ENCODE measurements at places on chromosomes 11 and 22.

DNA sequence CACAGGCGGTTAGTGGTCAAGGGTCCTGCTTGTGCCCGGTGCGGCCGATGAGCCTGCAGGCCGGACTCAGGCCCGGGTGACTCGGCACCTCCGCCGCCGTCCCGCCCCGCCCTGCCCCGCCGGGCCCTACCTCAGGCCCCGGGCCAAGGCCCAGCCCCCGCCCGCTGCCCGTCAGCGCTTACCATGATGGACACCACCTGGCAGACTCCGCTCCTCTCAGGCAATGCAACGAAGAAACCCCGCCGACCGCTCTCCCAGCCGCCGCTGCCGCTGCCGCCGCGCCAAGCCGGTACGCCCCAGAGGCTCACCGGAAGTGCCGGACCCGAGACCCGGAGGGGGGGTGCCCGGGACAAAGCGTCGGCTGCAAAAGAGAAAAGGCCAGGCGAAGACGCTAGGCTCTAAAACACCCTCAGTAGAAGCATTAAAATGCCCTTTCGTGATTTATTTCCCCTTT lies at the start of gene UFD1:
Gene UFD1, minus strand, starts transcription at position 293 of the 454 bp plus-strand sequence. Its CDS starts 108 bp downstream, at position 185.
- DNase-seq: peak; percentile 52

- DNase-seq: peak; percentile 62
Measured at GRCh38 chr22:30435674-30436126, 10.1 kb downstream of the MTFP1 start.

DNA sequence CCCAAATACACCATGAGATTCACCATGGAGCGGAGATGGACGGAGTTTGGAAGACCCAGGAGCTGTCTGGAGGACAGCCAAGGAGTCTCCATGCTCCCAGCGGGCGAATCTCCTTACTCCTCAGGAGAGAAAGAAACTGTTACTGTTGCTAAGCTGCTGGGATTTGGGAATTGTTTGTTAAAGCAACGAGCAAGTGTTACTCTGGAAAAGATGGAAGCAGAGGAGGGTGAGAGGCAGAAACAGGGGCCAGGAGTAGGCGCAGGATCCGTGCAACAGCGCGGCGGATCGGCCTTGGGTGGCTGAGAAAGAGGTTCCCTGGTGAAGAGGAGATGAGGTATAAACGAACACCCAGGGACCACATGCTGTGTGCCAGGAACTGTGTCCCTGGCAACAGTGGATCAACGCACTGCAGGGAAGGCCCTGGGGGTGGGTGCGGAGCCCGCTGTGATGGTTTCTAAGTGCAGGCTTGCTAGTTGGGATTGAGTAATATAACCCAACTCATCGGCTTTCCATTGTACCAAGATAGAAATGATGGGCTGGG lies 1436.4 kb downstream of the BRD1 start:
- DNase-seq: no peak

- DNase-seq: no peak
Measured at GRCh38 chr22:21624120-21624879, 5.5 kb downstream of the YDJC start.

GRCh38 chr11:126716456-126717083 lies 284.0 kb downstream of the KIRREL3 start:
- no peak for DNase-seq
